ENCODE measurements at places on chromosomes 6 and 20.

- DNase-seq = no peak
These were observed 489.2 kb downstream of the PKHD1 start for GRCh38 chr6:51598171-51598570.

DNA sequence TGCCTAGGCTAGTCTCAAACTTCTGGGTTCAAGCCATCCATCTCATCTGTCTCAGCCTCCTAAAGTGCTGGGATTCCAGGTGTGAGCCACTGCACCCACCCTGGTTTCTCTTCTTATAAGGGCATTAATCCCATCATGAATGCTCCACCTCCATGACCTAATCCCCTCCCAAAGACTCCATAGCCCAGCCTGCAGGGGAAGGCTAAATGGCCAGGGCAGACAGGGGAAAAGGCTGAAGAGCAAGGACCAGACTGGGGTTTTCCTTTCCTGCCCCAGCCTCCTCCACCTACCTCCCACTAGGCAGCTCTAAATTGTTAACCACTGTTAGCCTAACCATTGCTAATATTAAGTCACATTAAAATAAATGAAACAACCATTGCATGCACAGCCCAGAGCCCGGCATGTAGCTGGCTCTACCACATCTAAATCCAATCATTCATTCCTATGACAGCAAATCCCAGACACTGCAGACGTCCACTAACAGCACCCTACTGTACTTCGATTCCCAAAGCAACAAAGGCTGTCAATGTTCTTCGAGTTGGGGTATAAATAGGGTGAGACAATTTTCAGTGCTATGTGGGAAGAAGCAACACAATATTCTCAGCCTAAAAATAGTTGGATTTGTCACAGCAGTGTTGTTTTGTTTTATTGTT lies 243.2 kb upstream of the ARID1B start:
- DNase-seq = no peak

DNA sequence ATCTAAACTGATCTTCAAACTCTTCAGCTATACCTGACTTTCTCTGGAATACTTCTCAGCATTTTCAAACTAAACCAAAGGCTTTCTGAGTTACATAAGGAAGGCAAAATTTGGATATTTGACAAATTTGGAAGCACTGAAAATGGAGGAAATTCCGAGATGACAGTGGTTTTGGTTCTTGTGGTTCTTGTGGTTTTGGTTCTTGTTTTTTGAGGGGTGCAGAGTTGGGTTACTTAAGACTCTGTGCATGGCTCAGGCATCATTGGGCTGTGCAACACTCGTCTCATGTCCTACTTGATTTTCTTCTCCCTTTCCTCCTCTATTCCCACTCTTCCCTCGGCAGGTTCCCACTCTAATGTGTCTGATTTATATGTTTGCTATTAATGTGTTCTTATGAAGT lies 78.0 kb downstream of the SLC22A3 start:
- no peak for DNase-seq

- no peak for DNase-seq
These were observed 15.2 kb downstream of the PRND start for GRCh38 chr20:4736875-4737274.

DNA sequence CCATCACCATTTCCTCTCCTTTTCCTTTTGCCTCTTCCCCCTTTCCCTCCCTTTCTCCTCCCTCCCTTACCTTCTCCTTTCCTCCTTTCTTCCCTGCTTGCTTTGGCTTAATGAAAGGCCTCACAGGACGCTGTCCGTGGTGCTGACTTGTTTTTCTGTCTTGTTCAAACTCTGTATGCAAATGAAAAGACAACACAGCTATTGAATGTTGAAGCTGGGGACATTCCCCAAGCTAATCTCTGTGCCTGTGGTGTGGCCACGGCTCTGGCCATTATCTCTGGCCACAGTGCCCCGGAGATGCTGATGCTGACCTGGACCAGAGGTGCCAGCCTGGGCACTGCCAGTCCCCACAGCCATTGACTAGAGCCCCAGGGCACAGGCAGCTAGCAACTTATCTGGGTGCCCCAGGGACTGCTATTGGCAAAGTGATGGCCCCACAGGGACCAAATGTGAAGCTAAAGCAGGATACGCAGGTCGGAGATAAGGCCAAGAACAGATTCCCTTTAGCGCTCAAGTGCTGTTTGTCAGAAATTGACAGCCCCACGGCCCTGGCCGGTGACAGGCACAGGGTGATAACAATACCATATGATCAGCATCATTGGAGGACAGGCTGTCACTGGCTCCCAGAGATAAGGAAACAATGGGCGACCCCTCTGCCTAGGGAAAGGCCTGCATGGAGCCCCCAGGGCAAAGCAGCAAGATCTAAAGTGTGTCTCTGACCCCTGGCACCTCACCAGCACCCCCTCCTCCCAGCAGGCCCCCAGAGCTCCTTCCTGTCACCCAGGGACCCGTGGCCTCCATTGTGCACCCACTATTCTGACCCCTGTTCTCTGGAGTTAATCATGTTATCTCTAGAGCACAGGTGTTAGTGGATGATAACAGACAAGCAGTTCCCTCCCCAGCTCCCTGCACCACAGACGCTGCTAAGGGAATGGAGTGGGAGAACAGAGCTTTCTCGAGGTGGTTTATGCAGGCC lies 31.6 kb upstream of the SLC32A1 start:
- no peak for DNase-seq

DNA sequence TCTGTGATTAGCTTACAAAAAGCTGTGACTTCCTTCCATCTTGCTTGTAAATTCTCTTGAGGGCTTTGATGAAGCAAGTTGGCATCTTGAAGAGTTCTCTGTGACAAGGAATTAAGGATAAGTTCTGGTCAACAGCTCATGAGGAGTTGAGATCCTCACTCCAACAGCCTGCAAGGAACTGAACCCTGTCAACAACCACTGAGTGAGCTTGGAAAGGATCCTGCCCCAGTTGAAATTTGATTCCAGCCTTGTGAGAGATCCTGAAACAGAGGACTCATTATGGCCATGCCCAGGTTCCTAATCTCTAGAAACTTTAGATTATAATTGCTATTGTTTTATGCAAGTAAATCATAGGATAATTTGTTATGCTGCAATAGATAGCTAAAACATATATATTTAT lies 133.7 kb downstream of the PTCHD4 start:
- no peak for DNase-seq

GRCh38 chr6:119535332-119535731 lies 185.8 kb upstream of the MAN1A1 start:
- no peak for DNase-seq

GRCh38 chr6:146341493-146342230 lies 202.0 kb upstream of the RAB32 start:
- no peak for DNase-seq

DNA sequence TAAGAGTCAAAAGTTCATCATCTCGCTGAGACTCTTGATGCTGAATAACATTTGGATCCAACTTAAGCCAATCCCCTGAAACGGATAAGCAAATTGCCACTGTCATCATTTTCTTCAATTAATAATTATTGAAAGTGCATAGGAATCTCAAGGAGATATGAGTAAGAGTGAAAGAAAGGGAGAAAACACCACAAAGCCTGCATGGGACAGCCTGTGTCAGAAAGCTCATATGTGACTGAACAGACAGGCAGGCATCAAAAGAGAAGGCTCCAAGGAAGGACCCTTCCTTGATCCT lies 13.3 kb downstream of the ATXN1 start:
- no peak for DNase-seq

DNA sequence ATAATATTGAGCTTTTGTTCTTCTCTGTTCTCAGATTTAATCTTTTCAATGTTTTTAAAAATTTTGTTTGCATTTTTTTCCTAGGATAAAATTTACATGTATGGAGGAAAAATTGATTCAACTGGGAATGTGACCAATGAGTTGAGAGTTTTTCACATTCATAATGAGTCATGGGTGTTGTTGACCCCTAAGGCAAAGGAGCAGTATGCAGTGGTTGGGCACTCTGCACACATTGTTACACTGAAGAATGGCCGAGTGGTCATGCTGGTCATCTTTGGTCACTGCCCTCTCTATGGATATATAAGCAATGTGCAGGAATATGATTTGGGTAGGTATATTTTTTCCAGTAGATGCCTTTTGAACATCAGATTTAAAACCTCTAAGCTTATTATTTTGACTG lies 89.8 kb downstream of the ATRN start:
- DNase-seq = no peak

GRCh38 chr6:11703725-11704124 lies 74.9 kb downstream of the ADTRP start:
- DNase-seq = no peak

DNA sequence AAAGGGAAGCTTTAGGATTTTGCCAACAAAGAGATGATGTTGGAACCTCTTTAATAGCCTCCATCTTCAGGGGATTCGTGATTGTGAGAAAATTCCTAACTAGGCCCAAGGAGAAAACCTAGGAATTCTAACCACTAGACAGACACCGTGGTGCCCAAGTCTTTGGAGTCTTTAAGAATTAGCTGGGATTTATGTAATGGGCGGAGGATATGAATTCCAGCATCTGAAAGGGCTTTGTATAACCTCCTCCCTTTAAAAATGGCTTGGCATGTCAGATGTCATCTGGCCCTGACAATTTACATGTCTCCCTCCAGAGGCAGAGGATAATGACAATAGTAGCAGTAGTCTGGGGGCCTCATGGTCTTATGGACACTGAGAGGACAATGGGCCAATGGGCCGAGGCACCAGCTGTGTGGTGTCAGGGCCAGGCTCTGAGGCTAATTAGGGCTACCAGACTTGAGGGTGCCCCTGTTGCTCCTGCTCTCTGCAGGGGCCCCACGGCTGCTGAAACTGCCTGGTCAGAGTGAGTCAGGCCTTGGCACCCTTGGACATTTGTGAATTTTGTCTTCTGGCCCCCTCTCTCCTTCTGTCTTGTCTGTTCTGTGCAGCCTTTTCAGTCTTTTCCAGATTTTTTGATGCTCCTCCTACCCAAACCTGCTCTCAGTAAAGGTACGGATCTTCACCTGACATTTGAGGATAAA lies 113.9 kb downstream of the EDN1 start:
- no peak for DNase-seq
